ENCODE measurements at places on chromosomes 11 and 22.
A peak's percentile ranks its signal among the peaks of the same experiment; 100 is the strongest.

- DNase-seq, result no peak
These were observed 170.4 kb downstream of the SWAP70 start for GRCh38 chr11:9834291-9834690.

- no peak for DNase-seq
These were observed 31.7 kb downstream of the OR8B12 start for GRCh38 chr11:124511745-124512144.

- no peak for DNase-seq
These were observed 1.7 kb downstream of the STX3 start for GRCh38 chr11:59756845-59757244.

GRCh38 chr11:12678092-12678491 lies 3.9 kb downstream of the TEAD1 start:
- no peak for DNase-seq

- DNase-seq, result no peak
These were observed 3.6 kb downstream of the SYNGR1 start for GRCh38 chr22:39353346-39353745.

DNA sequence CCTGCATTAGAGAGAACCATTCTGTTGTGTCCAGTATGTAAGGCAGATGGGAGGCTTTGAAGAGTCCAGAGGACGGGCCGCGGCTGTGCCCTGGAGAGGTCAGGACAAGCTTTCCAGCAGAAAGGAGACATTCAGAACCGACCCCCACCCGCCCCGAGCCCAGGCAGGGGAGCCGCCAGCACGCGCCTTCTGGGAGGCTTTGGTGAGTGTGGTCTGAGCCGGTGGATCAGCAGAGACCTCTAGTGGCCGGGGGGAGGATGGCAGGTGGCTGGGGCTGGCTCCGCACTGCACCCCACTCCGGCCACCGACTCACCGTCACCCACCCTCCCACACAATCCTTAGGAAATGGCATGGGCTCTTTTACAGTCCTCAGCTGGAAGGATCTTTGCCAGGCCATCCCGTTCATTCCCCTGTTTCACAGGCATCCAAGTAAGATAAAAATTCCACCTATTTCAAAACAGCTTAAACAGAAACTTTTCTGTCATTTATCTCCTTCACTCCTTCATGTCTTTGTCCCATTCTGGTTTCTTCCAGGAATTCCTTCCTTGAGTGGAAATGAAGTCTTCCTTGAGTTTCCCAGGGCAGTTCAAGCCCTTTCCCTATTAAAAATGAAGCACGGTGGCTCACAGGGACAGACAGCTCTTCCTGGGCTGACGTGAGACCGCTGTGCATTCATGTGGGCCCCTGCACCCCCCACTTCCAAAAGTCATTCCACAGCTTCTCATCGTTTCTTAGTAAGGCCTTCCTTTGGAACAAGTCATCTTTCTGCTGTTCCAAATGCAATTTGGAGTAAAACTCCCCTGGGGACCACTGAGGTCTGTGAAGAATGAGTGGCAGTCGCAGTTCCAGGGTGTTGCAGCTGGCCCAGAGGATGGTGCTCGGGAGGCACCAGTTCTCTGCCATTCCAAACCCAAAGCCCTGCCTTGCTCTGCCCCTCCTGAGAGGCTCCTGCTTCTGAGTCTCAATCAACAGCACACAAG lies 91.0 kb downstream of the FEZ1 start:
- peak; percentile 28 for DNase-seq
